ENCODE measurements at places on chromosomes 7 and 10. TPM values are rescaled to one million over a fixed set of nuclear protein-coding genes. Genes with fewer than 3 reads are reported as not detected.

GRCh38 chr10:6275022-6275997 is 72.6 kb downstream of the PFKFB3 start:
- DNase-seq: no peak

DNA sequence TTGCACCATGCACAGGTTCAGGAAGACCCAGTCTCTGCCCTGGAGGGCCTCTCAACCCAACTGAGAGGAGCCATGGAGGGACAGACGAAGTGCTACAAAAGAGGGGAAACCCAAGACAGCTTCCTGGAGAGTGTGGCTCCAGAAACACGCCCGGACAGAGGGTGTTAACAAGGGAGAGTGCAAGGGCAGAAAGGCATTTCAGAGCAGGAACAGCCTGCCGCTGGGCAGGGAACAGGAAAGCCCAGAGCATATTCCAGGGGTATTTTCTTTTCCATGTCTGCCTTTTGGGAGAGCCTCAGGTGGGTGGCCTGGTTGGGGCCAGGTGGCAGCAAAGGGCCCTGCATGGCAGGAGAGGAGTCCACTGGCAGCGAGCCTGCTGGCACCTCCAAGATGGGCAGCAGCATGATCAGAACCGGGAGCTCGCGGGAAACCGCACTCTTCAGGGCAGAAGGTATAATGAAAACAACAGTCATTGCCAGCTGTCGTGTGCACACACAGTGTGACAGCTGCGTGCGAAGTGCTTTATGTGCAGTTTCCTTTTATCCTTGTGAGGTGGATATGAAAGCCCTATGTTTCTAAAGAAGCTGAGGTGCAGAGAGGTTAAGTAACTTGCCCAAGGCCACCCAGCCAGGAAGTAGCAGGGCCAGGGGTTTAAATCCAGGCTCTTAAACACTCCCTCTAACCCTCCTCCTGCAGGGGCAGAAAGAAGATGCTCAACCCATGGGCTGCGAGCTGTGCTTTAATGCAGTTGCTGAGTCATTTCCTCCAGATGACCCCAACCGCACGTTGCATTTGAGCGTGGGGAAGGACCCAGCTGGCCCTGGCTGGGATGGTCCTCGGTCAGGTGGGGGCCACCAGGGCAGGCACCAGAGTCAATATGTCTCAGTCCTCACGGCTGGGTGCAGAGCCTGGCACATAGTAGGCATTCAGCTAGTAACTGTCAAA is 128.6 kb downstream of the OAT start:
- no peak for DNase-seq

- no peak for DNase-seq
Observed at GRCh38 chr10:91743465-91743864, 54.8 kb upstream of the TNKS2 start.

- no peak for DNase-seq
Observed at GRCh38 chr7:113085781-113086390, 741 bp downstream of the GPR85 start.

GRCh38 chr7:24959735-24960485 is 20.1 kb downstream of the OSBPL3 start:
- no peak for DNase-seq

- peak; percentile 57 for DNase-seq
Observed at GRCh38 chr10:67779465-67780203, 58.4 kb downstream of the DNAJC12 start.

GRCh38 chr10:12902135-12902572 is 99.4 kb downstream of the CCDC3 start:
- peak; percentile 64 for DNase-seq

GRCh38 chr10:34467902-34468301 is 347.2 kb downstream of the PARD3 start:
- DNase-seq: no peak

DNA sequence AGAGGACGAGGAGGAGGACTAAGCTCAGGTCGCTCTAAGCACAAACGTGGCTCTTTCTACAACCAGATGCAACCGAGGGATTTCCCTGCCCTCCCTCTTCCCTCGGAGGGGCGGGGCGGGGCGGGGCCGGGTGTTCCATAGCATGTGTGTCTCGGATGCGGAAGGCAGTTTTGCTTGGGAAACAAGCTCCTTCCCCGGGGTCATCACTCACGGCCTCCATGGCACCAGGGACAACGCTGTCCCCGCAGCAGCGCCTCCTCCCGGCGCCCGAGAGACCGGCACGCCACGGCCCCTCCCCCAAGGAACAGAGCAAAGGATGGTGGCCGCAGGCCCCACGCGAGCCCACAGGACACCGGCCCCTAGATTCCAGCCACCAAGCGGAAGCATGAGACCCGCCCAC is 110.5 kb downstream of the PAXIP1 start:
- DNase-seq: no peak

- DNase-seq: no peak
Observed at GRCh38 chr10:2541176-2541575, 526.2 kb upstream of the PFKP start.

GRCh38 chr7:26376175-26376917 is 84.7 kb downstream of the SNX10 start:
- no peak for DNase-seq

DNA sequence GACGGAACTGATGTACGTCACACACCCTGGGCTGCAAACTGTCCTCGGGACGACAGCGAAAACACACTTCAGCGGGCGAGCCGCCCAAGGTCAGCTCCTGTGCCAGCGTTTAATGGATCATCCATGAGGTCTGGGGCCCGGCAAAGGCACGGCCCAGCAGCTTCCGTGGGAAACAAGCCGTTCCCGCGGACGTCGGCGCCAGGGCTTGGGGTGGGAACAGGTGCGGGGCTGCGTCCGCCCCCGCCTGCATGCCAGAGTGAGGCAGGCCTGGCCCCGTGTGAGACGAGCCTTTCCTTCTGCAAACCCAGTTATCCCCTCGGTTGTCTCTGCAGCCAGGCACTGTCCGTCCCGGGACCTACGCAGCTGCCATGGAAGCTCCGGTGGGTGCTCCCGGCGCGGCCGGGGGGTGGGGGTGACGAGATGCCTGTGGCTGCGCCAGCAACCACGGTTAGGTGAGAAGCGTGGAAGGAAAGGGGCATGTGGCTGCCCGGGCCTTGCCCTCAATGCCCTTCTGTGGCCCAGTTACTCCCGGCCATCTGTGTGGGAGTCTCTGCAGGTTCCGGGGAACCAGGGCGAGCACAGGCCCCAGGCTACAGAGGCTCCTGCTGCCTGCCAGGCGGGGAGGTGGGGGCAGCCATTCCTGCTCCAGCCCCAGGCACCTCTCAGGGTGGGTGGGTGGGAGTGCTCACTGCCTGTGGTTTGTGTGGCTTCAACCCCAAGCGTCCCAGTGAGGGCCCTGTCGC is 42.2 kb upstream of the PDGFA start:
- DNase-seq: peak; percentile 61

DNA sequence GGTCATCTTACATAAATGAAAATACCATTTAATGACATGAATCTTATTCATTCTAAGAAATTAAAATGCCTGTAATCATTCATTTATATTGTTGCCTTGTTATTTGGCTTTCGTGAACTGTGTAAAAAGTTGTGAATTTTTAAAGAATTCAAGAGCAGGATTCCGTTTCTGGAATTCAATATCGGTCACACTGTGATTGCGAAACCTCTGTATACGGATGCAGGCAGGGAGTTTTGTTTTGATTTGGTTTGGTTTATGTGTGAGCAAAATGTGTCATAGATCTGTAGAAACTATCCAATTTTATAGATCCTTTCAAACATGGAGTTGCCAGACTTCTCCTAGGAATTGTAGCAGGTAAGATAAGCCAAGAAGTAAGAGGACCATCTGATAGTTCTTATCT is 441.4 kb downstream of the DPP6 start:
- no peak for DNase-seq

DNA sequence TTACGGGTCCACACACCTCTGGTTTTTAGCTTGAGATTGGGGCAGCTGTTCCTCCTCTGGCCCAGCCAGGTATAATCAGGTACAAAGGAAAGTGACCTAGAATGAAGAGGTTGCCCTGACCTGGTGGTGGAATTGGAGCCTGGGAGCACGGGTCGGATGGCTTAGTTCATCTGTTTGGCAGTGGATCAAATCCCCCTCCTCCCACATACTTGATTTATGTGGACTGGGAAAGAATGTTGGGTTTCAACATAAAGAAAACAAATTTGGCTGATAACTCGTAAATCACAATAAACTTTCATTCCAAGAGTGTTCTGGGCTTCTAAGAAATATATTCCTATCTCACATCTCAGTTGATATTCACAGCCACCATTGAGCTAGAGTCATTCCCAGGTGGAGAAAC is 186.8 kb downstream of the CUX1 start:
- no peak for DNase-seq

DNA sequence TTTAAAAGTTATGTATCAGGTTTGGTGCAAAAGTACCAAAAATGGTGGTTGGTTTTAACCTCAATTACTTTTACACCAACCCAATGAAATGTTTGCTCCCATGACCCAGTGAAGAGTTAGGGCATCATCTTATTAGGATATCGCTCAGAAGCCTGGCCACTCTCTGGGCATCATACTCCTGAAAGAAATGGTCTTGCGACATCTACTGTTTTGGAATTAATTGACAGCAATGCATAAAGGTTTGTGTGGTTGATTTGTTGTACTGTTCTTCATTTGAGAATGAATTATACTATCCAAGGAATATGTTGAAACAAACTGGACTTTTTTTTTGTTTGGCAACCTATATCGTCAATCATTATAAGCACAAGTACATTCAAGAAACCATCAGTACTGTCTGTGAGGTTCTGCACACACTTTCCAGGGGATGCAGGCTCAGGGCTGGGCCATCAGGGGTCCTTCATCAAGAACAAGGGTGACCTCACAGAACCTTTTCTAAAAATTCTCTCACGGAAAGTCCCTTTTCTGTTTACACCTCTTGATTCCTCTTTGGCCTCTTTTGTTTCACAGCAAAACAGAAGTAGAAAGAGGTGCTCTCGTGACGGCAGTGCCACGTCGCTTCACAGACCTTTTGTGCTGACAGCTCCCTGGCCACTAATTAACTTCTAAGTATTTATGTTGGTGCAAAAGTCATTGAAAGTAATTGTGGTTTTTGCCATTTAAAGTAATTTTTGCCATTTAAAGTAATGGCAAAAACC is 117.2 kb upstream of the KLF6 start:
- no peak for DNase-seq

EBLN1 gene
- polyA plus RNA-seq: 0.04 TPM

JCAD gene
- polyA plus RNA-seq: 31.8 TPM

TMEM213 gene
- polyA plus RNA-seq: 44.4 TPM

Measured in right renal pelvis (tissue), 4 donors.